HS-27A (cell line): ENCODE measurements at places on chromosomes 12 and 14.

DNA sequence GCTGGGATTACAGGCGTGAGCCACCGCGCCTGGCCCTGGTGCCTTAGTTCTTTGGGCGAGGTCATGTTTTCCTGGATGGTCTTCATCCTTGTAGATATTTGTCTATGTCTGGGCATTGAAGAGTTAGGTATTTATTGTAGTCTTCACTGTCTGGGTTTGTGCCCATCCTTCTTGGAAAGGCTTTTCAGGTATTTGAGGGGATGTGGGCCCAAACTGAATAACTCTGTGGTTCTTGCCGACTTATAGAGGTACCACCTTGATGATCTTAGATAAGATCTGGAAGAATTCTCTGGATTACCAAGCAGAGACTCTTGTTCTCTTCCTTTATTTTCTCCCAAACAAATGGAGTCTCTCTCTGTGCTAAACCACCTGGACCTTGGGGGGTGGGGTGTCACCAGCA, 18.9 kb downstream of the FGD4 start:
- no peak for DNase-seq

DNA sequence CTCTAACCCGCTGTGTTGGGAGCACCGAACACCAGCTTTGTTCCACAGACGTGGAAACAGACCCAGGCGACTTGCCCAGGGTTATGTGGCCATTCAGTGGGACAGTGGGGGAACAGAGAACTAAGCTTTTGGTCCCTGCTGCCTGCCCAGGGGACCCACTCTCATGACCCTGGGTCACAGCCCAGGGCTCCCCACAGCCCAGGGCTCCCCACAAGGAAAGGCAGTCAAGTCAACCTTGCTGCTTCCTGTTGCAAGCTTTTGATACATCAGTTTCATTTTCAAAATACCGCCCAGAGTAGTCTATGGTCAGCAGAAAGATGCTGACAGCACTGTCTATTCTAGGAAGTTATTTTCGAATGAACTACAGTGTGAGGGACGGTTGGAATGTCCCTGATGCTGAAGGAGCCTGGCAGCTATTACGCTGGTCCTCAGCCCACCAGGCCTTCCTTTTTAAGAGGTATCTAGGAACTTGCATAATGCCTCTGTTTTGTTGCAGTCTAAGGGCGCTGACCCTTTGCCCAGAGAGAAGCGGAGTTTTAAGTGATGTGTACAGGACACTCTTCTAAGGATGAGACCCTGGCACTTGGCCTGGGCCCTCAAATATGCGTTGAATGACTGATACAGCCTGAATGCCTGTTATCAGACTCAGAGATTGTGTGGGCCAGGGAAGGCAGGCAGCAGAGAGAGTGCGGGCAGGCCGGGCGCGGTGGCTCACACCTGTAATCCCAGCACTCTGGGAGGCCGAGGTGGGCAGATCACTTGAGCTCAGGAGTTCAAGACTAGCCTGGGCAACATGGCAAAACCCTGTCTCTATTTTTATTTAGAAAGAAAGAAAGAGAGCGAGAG, 12.6 kb upstream of the TTC7B start:
- DNase-seq = no peak

- no peak for DNase-seq
These were observed 6.1 kb upstream of the LRP1-AS start for GRCh38 chr12:57153415-57153997.

GRCh38 chr14:20934148-20934762, 21.0 kb upstream of the RNASE2 start:
- DNase-seq = no peak

DNA sequence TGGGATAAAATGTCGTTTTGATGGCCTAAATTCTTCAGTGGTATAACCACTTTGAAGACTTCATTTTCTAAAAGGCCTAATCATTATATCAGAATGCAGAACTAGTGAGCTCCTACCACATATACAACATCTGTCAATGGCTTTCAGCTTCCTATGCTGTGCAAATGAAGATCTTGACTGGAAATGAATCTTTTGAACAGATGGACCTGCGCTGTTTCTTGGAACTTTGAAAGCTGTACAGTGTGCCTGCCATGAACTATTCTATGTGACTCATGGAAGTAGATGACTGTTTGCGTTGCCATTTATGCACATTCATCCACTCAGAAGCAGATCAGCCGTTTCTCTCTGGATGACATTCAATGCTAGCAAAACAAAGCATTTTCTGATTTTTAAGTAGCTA, 542.2 kb upstream of the USP15 start:
- no peak for DNase-seq

DNA sequence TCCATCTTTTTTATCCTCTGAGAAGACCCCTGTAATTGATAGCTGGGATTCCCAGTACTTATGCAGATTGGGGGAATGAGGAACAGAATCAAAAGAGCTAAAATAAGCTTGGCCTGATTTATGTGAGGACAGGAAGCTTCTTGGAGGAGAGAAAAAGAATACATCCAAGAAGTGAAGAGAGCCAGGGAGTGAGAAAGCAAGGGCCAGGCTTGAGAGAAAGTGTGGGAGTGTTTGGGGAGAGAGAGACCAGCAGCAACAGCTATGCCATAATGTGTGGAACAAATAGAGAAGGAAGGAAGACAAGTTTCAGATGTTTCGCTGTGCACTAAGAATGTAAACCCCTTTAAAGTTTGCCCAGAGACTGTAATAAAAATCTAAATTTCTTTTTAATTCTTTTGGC, 4.0 kb upstream of the CCDC184 start:
- DNase-seq = no peak

DNA sequence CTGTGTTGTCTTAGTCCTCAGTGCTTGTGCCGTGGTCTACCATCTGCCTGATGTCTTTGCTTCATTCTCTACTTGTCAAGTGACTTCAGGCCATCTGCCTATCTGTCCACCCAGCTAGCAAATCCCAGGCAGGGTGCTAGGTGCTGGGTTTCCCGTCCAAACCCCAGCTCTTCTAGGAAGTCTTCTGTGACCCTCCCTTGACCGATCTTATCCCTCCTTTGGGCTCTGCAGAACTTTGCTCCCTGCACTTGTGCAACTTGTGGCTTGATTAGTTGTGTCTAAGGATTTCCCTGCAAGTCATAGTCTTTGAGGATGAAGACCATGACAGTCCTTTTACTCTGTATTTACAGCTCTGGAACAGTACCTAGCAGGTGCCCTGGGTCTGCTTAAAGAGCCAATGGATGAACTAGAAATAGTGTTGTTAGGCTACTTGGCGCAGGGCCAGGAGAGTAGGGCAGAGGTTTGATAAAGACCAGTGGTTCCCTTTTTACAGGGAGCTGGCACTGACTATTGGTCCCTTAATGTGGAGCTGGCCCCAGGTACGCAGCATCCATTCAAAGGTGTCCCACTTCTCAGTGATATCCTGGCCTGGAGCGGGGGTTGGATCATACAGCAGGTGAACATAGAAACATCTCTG, 60.1 kb downstream of the ADCK1 start:
- no peak for DNase-seq

DNA sequence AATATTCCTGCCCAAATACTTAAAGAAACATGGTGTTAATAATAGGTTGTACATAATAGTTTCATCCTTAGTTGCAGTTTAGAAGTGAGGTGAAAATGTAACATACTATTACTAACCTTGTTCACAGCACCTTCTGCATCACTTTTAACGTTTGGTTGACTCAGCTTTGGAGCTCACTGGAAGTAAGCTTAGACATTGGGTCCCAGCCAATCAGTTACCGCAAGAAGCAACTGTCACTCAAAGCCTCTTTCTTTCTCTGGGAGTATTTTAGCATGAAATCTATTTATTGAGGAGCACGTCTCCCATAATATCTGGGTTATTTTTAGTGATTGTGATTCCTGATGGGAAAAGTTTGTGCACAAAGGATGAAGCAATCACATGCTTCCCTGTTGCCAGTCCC, 472.6 kb downstream of the SNAPC1 start:
- DNase-seq = no peak
